CD4-positive, alpha-beta T cell treated with Interleukin-10 for 1 hour (primary cell): ENCODE measurements at places on chromosomes 5 and 9.

DNA sequence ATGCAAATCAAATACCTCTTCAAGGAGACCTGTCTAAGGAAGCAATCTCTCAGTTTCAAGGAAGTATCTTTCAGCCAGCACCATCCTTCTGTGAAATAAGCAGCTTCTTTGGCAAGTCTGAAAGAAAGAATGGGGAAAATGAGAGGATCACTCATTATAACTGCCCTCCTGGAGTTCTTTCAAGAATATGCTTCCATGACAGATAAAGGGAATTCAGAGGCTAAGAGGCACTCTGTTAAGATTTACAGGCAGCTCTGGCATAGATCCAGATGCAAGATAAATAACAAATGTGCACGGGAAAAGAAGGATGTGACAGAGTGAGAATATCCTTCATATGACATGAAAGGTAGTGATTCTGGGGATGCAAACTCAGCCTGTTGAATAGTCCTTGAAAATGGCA, 348.2 kb upstream of the CCNG1 start:
- DNase-seq: no peak

- DNase-seq: no peak
Measured at GRCh38 chr9:93713716-93714115, 137.3 kb downstream of the PHF2 start.

GRCh38 chr5:124739634-124740025, 6.8 kb downstream of the ZNF608 start:
- no peak for DNase-seq

DNA sequence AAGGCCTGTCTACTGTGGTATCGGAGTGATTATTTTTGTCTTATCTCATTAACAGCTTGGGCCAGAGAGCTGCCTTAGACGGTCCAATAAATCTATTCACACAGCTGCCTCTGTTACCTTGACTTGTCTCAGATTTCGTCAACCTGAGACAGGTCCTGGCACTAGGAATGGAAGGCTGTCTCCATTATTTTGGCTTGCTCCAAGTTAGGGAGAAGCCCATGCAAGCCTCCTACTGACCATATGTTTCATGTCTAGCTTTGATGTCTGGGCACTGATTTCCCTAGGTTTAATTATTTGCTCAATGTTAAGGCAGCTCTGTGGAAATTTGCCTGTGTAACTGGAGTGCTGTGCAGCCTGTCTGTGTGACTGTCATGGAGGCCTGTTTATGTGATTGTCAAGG, 12.4 kb upstream of the RALGPS1 start:
- DNase-seq: no peak

DNA sequence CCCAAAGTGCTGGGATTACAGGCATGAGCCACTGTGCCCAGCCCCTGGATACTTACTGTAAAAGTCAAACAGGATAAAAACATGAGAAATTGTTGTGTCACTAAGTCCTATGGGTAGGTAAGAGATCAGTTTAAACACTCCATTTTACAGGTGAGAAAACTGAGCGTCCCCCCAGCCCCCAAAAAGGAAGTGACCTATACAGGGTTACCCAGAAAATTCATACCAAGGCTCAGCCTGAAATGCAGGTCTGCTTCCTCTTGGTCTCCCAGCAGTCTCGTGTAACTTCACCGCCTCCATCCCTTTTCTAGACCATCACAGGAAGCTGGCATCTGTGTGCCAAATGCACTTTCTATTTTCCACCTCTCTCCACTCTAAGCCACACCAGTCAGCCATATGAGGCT, 57.2 kb downstream of the TMOD1 start:
- no peak for DNase-seq
